ENCODE measurements at places on chromosomes 13 and 19.

GRCh38 chr19:13152974-13153568, 2.9 kb downstream of the IER2 start:
- peak; percentile 93 for DNase-seq

DNA sequence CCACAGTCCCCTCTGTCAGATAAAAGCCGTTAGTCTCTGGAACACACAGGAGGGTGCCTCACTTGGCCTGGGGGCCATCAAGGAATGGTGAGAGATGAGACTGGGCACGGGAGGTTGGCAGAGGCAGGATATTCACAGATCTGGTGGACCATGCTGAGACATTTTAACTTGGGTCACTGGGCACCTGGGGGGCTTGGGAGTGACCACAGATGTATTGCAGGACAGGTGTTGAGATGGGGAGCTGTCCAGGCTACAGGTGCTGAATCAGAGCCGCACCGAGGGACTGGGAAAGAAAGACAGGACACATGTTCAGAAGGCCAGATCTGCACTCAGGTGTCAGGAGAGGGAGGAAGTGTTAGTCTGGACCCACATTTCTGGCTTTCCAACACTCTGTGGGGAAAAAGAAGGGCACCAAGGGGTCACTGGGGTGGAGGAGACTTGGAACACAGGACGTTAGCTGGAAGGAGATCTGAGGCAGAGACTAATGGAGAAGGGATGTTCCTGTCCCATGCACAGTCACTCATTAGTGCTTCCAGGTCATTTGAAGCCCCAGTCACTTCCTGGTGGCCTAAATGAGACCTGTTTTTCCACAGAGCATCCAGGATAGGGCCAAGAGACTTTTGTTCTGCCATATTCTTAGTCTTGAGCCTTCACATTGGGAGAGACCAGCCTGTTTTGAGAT, 56.1 kb downstream of the CHST8 start:
- no peak for DNase-seq

- peak; percentile 86 for DNase-seq
These were observed 11.9 kb upstream of the PRKD2 start for GRCh38 chr19:46728693-46729339.

DNA sequence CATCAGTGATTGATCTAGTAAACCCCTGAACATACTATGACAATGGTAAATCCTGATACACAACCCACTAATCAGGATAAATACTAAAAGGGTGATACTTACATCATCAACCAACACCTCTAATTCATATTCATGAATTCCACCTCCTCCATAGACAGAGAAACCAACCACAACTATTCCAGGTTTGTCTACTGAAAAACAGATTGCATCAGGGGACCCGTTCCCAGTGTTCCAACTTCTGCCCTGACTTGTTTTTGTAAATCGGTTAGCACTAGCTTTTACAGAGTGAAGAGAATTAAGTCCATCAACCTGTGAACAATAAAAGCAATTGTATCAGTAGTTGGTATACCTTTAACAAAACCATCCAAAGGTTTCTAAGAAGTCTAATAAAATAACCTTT, 149.2 kb downstream of the MYCBP2 start:
- DNase-seq = no peak

GRCh38 chr13:105232439-105232838, 1303.0 kb downstream of the EFNB2 start:
- DNase-seq = no peak

DNA sequence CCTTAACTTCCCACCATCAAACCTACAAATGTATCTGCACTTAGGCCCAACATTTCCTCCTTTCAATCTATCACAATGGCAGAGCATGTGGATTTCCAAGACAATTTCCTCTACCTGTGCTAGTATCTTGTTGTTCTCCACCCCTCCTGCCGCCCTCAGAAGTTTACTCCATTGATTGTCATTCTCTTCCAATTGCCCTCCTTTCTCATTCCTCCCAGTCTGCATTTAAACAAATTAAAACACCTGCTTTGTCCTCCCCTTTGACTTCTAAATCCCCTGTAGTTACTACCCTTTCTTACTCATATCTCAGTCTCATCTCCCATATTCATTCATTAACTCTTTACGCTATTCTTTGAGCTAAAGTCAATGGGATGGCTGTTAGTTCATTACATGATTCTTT, 370.6 kb downstream of the DIAPH3 start:
- DNase-seq = no peak

- no peak for DNase-seq
These were observed 19.2 kb downstream of the GPX4 start for GRCh38 chr19:1122972-1123363.

DNA sequence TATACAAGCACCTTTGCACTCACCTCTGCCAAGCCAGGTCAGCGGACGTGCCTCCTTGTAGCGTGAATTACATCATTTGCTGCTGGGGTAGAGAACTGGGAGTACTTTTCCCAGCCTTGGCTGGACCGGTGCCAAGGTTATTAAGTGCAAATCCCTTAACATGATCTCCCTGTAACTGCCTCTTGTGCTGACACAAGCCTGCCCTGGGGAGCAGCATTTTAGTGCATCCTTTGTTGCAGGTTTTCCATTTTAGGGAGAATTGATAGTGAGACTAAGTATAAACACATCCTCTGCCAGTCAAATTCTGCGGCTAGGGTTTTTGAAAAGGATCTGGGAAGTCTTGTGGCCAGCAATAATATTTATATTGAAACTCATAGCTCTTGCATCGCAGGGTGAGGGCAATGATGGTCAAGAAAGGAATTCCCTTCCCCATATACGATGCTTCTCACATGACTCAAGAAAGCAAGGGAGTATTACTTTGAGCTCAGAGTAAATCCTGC, 32.7 kb upstream of the DCLK1 start:
- DNase-seq = no peak
